WTC11 (cell line): ENCODE measurements at places on chromosomes 7 and 10. TPM values are rescaled to one million over a fixed set of nuclear protein-coding genes. Genes with fewer than 3 reads are reported as not detected.
A peak's percentile ranks its signal among the peaks of the same experiment; 100 is the strongest.

CTBP2 gene
- 175 to 191 TPM (median 181 TPM) in 3 replicates for total RNA-seq

- no peak for DNase-seq
- H3K36me3 ChIP-seq: peaks cover 23% of the 10 kb centered on the region
- H3K4me3 ChIP-seq: no peak overlapping the region
- no peaks in the 10 kb centered on the region for H3K4me1 ChIP-seq
- H3K27ac ChIP-seq: no peak overlapping the region
Observed at GRCh38 chr10:31170636-31171035, 139.0 kb upstream of the ZNF438 start.

DNA sequence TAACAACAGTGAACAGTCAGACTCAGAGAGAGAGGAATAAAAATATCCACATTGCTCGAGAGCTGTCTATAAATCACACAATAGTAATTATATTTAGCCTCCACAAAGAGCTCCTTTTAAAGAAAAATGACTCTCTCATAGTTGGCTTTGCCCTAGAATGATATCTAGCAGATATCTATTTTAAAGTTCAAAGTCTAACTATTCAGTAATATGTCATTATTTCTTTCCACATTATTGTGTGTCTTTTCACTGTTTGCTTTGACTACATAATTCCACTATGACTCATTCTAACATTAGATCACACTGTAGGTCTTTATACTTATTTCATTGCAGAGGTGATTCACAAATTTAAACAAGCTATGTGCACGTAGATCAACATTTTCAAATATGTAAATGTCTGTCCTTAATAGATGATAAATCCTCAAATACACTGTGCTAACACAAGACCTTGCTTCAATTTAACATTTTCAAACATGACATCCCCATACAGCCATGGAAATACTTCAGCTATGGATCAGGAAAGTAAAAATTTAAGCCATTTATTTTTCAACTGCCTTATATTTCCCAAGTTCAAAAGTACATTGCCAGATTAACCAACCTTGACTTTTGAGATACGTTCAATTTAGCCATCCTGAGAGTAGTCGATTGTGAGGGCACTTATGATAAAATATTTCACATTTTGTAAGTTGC is 99.9 kb upstream of the AKR1E2 start:
- H3K36me3 ChIP-seq: 0 out of 2 replicates have a peak, but pooled peaks cover 3% of the 10 kb centered on the region
- DNase-seq: no peak

DNA sequence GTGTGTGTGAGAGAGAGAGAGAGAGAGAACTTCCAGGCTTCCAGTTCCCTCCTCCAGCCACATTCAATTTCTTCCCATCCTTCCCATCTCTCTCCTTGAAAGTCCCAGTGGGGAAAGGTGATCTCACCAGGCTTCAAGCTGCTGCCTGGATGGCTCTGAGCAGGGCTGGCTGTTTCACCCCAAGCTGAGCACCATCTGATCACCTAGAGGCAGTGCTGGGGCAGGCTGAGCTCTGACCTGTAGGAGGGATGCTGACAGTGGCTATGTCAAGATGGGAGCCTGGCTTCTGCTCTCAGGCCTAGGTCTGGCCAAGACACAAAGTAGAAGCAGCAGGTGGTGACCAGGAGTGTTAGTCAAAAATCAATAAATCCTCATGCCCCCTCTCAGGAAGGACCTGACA is 370.8 kb downstream of the PLXNA4 start:
- no peaks in the 10 kb centered on the region for H3K36me3 ChIP-seq
- no peak overlapping the region for H3K4me3 ChIP-seq
- no peak for DNase-seq
- no peak overlapping the region for H3K27ac ChIP-seq

TMEM72 gene
- total RNA-seq: 0.11 TPM in 1 of 3 replicates, not detected in the others

GRCh38 chr10:11112718-11113117 is 95.0 kb downstream of the CELF2 start:
- H3K4me3 ChIP-seq: no peak overlapping the region
- no peak for DNase-seq
- no peak overlapping the region for H3K27ac ChIP-seq
- peaks cover 20% of the 10 kb centered on the region for H3K36me3 ChIP-seq

C10orf67 gene
- 0.07 TPM in 1 of 3 replicates, not detected in the others for total RNA-seq

DNA sequence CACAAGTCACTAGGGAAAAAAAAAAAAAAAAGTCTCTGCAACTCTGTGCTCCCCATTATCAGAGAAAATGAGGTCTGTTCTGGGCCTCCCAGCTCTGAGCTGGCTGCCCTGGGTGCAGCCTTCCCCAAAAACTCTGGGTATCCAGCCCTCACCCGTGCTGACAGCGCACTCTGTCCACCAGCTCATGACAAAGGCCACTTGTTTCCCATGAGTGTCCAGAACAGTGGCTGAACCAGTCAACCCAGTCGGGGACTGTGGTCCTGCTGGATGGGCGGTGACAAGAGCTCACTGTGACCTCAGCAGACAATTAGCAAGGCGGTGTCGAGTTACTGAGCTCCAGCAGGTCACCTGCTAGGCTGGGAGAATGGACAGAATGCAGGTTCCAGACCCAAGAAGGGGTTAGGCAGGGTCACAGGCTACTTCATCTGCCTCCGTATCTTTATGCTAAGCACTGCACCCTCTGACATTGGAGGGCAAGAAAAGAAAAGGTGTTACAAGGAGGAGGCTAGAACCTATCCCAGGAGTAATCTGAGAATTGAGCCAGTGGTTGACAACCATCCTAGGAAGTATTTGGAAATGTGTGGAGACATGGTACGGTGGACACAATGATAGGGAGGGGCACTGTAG is 37.2 kb downstream of the DLG5 start:
- DNase-seq: peak; percentile 69
- H3K36me3 ChIP-seq: no peaks in the 10 kb centered on the region
- peaks cover 93% of the 10 kb centered on the region for H3K4me1 ChIP-seq
- H3K27me3 ChIP-seq: no peaks in the 10 kb centered on the region
- peak overlapping the region; percentile 97 for H3K27ac ChIP-seq

DNA sequence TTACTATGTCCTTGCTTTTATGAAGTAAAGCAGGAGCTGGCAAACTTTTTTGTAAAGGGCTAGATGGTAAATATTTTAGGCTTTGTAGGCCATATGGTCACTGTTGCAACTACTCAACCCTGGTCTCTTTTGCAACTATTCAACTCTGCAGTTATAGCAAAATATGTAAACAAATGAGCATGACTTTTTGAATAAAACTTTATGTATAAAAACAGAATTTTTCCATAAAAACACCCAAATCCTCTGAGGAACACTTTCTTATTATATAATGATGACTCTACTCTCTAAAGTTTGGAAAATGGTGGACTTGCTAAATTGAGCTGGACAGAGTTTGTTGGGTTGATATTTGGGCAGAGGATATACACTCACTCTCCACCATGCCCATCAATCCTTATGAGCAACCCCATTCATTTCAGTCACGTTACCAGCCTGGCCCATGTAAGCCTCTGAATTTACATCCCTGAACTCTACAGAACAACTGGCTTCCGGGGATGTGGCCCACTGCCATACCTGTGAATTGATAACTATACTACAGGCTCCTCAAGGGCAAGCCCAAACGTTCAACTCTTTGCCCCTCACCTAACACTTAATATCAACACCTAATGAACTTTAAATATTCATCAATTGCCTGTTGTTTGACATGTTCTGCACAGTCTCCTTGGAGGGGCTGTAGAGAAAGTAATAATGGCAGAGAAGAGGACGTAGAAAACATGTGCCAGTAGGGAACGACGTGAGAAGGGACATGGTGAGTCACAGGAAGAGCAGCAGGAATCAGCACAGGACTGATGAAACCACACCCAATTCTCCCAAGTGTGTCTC is 37.6 kb downstream of the SGMS1 start:
- peaks cover 14% of the 10 kb centered on the region for H3K4me1 ChIP-seq
- peaks cover 18% of the 10 kb centered on the region for H3K36me3 ChIP-seq
- H3K27ac ChIP-seq: no peak overlapping the region
- H3K4me3 ChIP-seq: no peak overlapping the region
- DNase-seq: no peak
- H3K27me3 ChIP-seq: no peaks in the 10 kb centered on the region

- DNase-seq: no peak
- H3K36me3 ChIP-seq: no peaks in the 10 kb centered on the region
- H3K27me3 ChIP-seq: no peaks in the 10 kb centered on the region; the same call in 1 of the 2 replicates
- H3K27ac ChIP-seq: no peak overlapping the region
Observed at GRCh38 chr7:116715077-116715476, 43.1 kb downstream of the MET start.

AKR1D1 gene
- 0.14 to 0.24 TPM (median 0.18 TPM) in 3 replicates for total RNA-seq

HOXA7 gene
- not detected in 3 replicates for total RNA-seq

LRRD1 gene
- not detected in 3 replicates for total RNA-seq

DNA sequence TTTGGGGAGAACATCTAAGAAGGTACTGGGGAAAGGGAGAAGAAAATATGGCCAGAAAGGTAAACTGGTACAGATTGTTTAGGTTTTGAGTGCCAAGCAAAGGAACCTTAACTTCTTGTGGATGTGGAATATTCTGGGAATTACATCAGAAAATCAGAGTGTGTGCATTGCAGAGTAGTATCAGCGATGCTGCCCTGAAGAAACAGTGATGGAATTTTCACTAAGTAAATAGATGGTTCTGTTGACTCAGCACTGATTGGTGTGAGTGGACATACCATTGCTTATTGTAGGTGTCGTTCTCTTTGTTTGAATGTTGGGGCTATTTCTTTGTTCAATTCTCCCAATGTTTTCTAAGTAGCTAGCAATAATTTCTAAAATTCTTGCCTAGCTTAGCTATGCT is 24.4 kb upstream of the AKR1B1 start:
- peaks cover 14% of the 10 kb centered on the region for H3K4me1 ChIP-seq
- no peak overlapping the region for H3K27ac ChIP-seq
- H3K36me3 ChIP-seq: peaks cover 4% of the 10 kb centered on the region

DNA sequence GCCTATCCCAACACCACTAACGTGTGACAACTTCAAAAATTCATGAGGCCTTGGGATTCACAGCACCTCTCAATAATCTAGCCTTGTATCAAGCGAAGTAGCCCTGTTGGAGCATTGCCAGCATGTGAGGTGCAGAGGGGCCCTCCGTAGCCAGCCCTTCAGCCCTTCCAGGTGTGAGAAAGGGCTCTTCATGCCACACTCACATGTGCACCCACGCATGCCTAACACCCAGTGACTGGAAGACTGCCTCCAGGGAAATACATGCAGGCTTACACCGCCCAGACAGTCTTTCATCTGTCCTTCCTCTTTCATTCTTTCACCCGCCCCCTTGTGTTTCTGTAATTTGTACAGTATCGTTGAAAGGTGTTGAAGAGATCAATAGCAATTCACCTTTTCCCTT is 26.1 kb downstream of the LRRC4 start:
- no peak for DNase-seq
- H3K27me3 ChIP-seq: no peaks in the 10 kb centered on the region
- H3K27ac ChIP-seq: no peak overlapping the region; the same call in 1 of the 2 replicates
- peaks cover 2% of the 10 kb centered on the region for H3K4me1 ChIP-seq

TRIM50 gene
- total RNA-seq: 0.15 to 0.16 TPM in 2 of 3 replicates, not detected in the other

WNT8B gene
- total RNA-seq: 0.68 to 1.1 TPM (median 0.85 TPM) in 3 replicates

- DNase-seq: no peak
- H3K4me1 ChIP-seq: peaks cover 29% of the 10 kb centered on the region
- no peaks in the 10 kb centered on the region for H3K36me3 ChIP-seq
- no peaks in the 10 kb centered on the region for H3K27me3 ChIP-seq
- peak overlapping the region; percentile 30; the same call in 1 of the 2 replicates for H3K27ac ChIP-seq
Observed at GRCh38 chr10:124721330-124722045, 22.7 kb downstream of the FAM53B start.

DNA sequence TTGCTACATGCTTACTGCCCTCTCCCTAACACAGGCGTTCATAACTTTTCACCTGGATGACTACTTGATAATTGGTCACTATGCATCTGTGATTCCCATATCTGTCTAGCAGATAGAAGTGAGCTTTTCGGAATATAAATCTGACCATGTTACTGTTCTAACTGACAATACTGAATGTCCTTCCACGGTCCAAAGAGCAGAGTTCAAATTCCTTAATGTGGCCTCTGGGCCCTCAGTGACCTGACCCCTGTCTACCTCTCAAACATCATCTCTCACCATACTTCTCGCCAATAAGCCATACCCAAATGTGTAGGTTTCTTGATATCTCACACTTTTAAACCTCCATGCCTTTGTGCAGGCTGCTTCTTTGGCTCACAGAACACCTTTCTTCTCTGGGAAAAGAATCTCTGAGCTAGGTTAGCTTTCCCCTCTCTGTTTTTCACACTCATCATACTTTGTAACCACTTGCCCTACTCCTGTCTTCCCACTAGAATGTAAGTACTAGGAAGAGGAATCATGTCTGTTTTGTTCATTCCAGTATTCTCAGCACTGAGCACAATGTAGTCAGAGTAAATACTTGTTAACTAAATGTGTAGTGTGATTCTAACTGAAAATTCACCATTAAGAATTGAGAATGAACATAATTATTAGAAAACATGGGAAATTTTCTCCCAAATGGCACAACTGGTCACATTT is 39.2 kb upstream of the LRRC17 start:
- H3K27me3 ChIP-seq: no peaks in the 10 kb centered on the region; the same call in 1 of the 2 replicates
- no peaks in the 10 kb centered on the region for H3K36me3 ChIP-seq
- DNase-seq: no peak
- no peaks in the 10 kb centered on the region for H3K4me1 ChIP-seq
- no peak overlapping the region for H3K4me3 ChIP-seq

CYP2E1 gene
- 1.0 to 2.6 TPM (median 1.3 TPM) in 3 replicates for total RNA-seq

DNA sequence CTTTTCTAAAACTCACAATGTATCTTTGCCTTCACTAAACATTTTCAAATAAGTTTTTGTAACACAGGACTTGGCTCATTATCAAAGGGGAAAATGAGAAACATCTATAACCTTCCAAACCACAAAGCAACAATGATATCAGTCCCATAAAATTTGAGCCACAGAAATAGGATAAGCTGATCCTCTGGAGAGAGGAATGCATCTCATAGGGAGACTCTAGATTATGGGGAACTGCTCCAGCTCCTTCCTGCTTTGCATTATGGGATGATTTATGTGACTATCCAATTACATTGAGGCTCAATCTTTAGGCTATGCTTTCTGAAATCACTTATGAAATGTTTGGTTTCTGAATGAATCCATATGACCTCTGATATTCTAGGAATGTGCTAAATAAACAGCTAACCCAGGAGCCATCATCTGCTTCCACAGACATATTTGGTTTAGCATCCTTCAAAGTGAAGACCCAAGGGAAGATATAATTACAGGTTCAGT is 70.4 kb downstream of the CUBN start:
- no peak overlapping the region for H3K4me3 ChIP-seq
- DNase-seq: no peak
- no peak overlapping the region for H3K27ac ChIP-seq
- no peaks in the 10 kb centered on the region for H3K36me3 ChIP-seq

- DNase-seq: no peak
- H3K27ac ChIP-seq: no peak overlapping the region
- H3K27me3 ChIP-seq: no peaks in the 10 kb centered on the region; the same call in 1 of the 2 replicates
- no peaks in the 10 kb centered on the region for H3K36me3 ChIP-seq
- no peak overlapping the region for H3K4me3 ChIP-seq
Observed at GRCh38 chr10:5043716-5044115, 40.1 kb upstream of the AKR1C2 start.
